Naive thymus-derived CD4-positive, alpha-beta T cell (primary cell): ENCODE measurements at places on chromosomes 7 and 10.

DNA sequence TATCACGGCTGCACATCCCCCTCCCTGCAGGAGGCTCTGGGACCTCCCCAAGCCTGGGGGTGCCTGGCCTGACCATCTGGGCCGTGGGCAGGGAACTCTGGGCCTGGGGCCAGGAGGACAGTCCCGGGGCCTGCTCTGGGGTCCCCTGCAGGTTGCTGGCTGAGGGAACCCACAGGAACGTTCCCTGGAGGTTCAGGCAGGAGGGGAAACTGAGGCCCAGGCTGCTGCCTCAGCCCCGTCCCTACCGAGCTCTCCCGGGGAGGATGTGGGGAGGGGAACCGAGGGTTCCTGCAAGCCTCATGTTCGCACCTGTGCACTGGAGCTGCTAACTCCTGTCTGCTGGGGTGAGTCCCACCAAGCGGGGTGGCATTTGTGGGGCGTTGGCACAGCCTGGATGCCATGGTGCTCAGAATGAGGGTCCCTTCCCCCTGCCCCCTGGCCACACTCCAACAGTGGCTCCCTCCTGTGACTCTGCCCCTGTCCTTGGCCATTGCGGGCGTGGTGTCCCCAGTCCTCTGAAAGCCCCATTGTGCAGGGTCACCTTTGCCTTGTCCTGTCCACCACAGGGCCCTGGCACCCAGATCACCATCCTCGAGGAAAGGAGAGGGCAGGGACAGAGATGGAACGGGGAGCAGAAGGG, 9.4 kb downstream of the ELFN1 start:
- no peak for DNase-seq

DNA sequence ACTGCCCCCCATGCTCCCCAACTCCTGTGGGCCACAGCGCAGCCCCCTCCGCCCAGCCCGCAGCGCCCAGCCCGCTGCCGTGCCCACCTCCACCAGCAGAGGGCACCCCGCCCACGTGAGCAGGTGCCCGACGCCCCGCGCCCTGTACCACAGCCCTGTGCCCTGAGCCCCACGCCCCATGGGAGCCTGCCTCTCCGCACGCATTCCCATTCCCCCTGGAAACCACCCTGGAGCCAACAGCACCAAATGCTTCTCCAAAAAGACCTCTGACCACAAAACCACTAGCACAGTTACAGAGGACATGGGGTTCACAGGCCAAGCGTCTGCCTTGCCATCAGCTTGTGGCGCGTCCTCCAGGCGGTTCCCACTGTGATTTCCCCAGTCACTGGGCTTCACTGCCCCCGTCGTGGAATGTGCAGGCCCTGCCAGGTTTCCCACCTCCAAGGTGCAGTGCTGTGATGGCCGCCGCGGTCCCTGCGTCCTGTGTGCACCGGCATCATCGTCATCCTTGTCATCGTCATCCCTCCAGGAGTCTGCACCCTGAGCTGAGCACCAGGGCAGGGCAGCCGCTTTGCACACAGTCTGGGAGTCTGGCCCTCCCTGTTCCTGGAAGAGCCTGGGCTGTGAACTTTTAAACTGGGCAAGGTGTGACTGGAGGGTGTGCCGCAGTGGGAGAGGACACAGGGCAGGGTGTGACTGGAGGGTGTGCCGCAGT, 61.7 kb downstream of the PWWP2B start:
- peak; percentile 67 for DNase-seq

DNA sequence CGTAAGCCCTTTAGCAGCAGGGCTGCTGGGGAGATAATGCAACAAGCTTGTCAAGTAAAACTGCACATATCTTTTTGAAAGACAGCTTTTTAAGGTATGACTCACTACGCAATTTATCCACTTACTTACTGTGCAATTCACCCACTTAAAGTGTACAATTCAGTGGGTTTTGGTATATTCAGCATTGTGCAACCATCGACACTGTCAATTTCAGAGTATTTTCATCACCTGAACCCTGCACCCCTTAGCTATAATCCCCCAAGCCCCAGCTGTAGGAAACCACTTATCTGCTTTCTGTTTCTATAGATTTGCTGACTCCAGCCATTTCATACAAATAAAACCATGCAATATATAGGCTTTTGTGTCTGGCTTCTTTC, 168.0 kb downstream of the PTPN20 start:
- DNase-seq = no peak

GRCh38 chr7:132708470-132708869, 132.2 kb upstream of the PLXNA4 start:
- no peak for DNase-seq

DNA sequence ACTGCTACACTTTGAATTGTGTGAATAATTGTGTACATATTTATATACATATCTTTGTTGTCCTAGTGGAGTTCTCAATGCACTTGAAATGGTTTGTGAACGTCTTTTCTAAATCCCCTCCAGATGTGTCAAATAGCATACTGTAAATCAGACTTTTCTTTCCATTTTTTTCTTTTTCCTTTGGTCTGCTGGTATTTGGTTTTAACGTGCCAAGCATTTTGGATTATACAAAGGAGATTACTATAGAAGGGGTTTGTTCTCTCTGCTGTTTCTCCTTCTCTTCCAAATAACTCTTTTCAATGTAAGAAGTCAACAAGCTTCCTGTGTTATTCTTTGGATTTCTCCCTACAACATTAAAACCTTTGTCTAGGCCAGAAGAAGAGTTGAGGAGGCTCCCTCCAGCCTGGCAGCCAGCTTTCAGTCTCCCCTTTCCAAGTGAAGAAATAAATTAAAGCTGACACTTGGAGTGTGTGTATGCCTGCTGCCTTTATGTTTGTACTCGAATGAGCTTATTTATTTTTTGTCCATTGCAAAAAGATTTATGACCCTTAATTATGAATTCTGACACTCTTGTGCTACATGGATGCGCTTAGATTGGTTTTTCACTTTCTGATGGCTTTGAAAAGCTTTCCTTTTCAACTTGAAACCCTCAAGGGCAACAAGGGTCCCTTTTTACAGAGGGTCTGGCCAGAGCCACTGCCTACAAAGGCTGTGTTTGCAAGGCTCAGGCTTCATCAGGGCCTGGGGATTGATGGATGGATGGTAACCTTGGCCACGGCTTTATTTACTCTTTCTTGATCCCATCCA, 107.8 kb downstream of the RAB18 start:
- DNase-seq = no peak

GRCh38 chr10:6769704-6770417, 189.8 kb upstream of the PRKCQ start:
- DNase-seq = no peak

GRCh38 chr7:20865684-20866083, 79.0 kb upstream of the SP8 start:
- DNase-seq = no peak

DNA sequence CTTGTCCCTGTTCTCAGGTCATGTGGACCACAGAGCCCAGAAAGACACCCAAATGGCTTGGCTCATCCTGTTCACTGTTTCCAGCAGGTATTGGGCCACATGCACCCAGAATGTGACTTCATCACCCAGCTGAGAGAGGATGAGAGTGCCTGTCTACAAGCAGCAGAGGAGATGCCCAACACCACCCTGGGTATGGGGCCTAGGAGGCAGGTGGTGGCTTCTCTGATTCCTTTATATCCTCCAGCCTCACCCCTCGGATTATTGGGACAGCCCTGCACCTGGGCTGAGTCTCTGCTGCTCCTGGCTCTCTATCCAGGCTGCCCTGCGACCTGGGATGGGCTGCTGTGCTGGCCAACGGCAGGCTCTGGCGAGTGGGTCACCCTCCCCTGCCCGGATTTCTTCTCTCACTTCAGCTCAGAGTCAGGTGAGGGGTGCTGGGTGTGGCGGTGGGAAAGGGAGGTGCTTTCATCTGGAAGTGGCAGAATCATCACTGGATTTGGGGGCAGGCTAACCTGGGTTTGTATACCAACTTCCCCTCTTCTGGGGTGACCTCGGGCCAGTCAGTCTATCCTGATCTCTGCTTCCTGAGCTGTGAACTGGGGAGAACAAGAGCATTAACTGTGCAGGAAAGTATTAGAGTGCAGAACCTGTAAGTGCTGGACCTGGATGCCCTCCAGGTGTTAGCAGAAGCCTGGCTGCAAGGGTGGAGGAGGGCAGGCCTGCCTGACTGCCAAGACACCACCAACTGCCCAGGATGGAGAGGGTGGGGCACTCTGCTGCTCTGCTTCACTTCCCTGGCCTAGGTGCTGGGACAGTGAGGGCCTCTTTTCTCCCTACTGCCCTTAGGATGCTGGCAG, 5.2 kb downstream of the GHRHR start:
- DNase-seq = no peak

GRCh38 chr10:72219235-72219814, 3.2 kb upstream of the ASCC1 start:
- DNase-seq = no peak

- DNase-seq = no peak
Measured at GRCh38 chr7:71558806-71559613, 427.1 kb downstream of the GALNT17 start.

GRCh38 chr10:113019692-113020474, 69.8 kb downstream of the TCF7L2 start:
- DNase-seq = no peak

- no peak for DNase-seq
Measured at GRCh38 chr10:104103956-104104355, 18.0 kb upstream of the SFR1 start.

- DNase-seq = no peak
Measured at GRCh38 chr7:146781352-146782116, 664.9 kb downstream of the CNTNAP2 start.

DNA sequence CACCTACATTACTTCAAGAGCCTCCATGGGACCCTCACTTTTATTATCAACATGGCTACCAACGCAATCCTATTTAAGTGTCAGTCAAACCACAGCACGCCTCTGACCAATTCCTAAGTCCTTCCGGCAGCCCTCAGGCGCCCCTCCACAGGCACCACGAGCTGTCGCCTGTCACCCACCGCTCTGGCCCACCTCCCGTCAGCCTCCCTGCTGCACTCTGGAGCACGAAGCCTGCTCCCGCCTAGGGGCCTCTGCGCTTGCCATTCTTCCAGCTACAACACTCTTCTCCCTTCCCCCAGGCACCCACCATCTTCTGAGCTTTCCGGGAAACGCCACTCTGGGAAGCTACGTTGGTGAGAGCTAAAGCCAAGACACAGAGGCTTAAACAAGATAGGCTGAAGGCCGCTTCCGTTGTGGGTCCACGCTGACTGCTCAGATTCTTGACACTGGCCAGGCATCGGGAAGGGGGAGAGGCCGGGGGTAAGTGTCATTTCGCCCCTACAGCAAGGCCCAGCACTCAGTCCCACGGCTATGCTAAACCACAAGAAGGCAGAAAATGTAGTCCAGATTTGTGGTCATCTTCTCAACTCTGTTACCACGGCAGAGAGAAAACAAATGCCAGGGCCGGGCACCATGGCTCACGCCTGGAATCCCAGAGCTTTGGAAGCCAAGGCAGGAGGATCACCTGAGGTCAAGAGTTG, 56.7 kb downstream of the GNA12 start:
- DNase-seq = no peak

GRCh38 chr7:90717296-90718060, 121.4 kb downstream of the CDK14 start:
- DNase-seq = no peak

- no peak for DNase-seq
Measured at GRCh38 chr10:117989962-117990361, 56.8 kb downstream of the RAB11FIP2 start.

GRCh38 chr10:29950391-29950790, 109.0 kb downstream of the JCAD start:
- no peak for DNase-seq
